ENCODE measurements at places on chromosomes 12 and 14.

DNA sequence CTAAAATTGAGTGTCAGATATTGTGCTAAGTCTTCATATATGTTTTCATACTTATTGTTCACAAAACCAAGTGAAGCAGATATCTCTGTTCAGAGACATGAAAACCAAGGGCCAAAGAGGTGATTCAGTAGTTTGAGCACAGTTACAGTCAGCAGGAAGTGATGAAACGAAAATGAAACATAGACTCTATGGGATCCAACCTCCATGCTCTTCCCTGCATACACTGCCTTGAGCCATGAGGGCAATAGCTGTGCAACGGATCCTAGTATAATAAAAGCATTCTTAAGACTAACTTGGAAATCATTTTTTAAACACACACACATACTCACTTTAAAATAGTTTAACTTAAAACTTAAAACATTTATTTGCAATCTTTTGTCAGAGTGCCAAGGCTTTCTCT lies 27.9 kb downstream of the ESR2 start:
- DNase-seq, result peak; percentile 54

DNA sequence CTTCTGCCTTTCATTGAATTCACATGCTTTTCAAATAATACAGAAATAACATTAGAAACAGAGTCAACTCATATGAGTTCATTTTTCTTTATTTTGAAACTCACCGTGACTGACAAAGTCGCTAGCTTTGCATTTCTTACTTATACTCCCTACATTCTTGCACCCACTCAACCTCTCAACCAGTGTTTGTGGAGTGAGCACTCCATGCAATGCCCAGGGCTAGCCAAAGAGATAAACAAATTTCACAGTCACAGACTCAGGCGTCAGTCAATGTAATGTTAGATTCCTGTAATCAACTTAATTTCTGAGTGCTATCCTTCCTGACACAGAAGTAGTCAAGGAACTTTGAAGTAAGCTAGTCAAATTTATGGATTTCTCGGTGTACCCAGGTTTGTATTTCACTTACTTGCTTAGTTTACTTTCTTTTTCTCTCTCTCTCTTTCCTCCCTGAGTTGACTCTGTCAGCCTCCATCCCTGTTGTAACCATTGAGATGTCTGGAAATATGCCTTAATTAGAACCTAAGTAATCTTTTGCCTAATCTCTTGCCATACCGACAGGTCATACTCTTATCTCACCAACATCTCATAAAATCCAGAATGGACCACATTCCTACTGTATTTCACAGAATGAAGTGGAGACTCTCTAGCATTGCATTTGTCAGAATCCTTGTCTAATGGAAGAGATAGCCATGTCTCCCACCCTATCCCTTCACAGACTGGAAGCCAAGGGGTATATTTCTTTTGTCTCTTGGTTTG lies 413.0 kb downstream of the AEBP2 start:
- DNase-seq, result no peak

GRCh38 chr12:131118371-131118770 lies 164.7 kb downstream of the ADGRD1 start:
- no peak for DNase-seq

GRCh38 chr12:14913381-14913781 lies 25.0 kb downstream of the ERP27 start:
- peak; percentile 82 for DNase-seq

- no peak for DNase-seq
These were observed 296.1 kb upstream of the PRICKLE1 start for GRCh38 chr12:42885677-42886076.

GRCh38 chr12:103865151-103865730 lies 24.2 kb upstream of the NT5DC3 start:
- peak; percentile 84 for DNase-seq

- no peak for DNase-seq
These were observed 229.1 kb upstream of the OR4E1 start for GRCh38 chr14:21902561-21903181.

GRCh38 chr12:104478396-104479122 lies 21.8 kb downstream of the CHST11 start:
- no peak for DNase-seq

DNA sequence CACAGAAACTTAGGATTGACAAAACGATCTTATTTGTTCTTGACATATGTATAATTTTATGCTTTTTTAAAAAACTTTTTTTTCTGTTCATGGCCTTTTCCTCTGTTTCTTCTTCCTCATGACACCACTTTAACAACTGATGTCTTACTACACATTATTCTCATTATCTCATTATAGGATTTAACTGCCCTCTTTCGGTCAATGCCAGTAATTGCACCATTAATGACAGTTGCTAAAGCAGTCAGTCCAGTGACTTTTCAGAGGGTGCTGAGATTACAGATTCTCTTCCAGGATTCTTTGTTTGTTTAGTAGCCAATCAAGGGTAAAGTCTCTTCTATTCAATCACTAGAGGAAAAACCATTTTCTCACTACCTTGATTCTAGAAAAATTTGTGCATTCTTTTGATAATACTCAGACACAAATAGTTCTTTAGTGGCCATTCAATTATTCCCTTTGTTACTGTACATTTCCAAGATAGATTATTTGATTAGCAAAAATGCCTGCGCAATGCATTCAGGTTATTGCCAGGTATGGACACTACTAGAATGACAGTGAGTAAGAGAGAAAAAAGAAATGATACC lies 50.1 kb downstream of the KLRG1 start:
- peak; percentile 55 for DNase-seq

DNA sequence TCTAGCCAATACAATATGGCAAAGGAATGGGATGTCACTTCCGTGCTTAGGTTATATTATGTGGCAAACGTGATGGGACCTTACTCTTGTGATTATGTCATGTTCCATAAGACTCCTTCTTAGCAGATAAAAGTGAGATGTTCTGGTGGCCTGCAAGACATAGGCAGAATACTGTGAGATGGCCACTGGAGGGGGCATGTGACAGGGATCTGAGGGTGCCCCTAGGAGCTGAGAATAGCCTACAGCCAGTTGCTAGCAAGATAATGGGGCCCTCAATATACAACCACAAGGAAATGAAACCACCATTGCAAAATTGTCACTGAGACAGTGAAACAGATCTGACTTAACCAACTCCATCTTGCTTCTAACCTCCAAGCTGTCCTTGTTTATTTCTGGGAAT lies 151.4 kb upstream of the SSTR1 start:
- DNase-seq, result no peak

DNA sequence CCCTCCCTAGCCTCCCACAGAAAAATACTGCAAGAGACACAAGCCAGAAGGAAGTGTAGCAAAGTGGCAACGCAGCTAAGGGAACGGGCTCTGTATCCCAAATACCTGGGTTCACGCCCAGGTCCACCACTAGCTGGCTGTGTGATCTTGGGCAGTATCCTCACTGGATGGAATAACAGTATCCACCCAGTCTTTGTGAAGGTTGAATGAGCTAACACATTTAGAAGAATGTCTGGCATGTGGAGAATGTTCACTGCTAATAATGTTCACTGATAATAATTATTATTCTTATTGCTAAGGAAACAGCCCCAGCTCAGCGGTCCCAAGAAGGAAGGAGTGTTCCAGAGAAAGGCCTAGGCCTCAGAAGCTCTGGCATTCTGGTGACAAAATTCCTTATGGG lies 70.9 kb downstream of the VWF start:
- DNase-seq, result no peak

DNA sequence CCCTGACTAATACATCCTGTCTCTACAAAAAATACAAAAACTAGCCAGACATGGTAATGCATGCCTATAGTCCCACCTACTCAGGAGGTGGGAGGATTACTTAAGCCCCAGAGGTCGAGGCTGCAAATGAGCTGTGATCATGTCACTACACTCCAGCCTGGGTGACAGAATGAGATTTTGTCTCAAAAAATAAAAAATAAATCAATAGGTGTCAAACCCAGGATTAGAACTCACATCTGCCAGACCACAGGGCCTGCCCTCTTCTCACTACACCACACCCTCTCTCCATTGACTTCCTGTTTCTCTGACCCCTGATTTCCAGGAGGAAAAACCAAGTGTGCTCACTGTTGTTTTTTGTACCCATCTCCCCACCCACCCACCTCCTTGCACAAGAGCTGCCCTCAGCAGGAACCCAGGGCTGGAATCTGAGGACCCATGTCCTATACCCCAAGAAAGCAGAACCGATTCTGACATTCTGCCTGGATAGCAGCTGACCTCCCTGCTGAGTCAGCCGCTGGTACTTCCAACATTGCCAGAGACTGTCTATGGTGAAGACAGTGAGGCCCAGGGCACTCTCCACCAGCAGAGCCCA lies 6.2 kb downstream of the CMKLR1 start:
- DNase-seq, result no peak

- DNase-seq, result peak; percentile 13
These were observed 119.1 kb downstream of the PTPN11 start for GRCh38 chr12:112537710-112538396.

GRCh38 chr14:89619596-89619995 lies 202.6 kb upstream of the FOXN3 start:
- no peak for DNase-seq

DNA sequence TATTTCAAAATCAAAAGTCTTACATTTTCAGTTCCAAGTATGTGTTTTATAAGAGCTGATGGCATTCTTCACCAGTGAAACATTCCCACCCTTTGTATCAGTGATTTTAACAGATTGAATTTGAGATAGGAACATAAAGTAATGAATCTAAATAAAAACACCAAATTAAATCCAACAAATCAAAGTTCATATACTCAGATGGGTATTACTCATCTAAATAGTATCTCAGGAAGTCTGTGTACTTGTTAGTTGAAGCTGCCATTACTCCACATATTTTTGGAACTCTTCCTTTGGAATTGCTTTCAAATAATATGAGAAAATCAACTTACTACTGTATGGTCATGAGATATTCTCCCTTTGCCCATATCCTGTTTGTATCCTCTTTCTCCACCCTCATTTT lies 89.1 kb downstream of the MIA2 start:
- no peak for DNase-seq
